ENCODE measurements at places on chromosomes 6 and 20.

DNA sequence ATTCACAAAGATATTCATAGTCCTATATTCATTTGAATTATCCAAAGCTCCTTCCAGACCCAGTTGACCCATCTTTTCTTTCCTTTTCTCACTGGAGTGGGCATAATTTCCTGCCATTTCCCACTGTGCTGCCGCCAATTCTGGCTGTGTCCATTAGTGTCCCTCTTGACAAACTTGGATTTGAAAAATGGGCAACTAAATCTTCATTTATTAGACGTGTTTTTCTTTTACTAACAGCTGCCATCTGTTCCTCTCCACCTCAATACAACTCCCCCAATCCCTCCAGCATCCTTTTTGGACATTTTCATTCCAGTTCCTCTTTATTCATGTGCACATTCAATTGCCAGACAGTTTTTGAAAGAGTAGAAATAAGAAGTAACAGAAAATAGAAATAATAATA, 90.5 kb downstream of the PCSK2 start:
- no peak for DNase-seq

DNA sequence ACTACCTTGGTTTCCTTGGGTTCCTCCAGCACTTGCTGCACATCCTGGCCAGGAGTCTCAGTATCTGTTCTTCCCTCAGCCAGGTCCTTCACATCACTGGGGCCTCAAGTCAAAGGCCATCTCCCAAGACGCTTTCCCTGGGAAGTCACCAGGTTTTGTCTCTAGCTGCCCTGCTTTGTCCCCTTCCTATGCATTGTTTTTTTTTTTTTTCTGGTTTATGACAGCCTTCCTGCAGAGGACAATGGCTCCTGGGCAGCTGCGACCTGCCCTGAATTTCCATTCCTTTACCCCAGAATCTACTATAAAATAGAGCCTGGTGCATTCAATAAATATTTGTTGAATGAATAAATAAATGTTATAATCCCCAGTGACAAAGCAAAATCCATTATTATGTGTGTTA, 687.3 kb downstream of the QKI start:
- no peak for DNase-seq

DNA sequence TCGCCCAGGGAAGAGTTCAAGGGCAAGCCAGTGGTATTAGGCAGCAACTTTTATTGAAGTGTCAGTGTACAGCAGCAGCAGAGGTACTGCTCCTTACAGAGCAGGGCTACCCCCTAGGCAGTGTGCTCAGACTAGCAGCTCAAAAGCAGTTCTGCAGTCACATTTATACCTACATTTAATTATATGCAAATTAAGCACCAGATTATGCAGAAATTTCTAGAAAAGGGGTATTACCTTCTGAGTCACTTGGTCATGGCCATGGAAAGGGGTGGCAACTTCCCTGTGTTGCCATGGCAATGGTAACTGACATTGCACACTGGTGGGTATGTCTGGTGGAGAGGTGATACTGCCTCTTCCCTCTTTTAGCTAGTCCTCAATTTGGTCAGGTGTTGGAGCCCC, 2.1 kb upstream of the ZKSCAN4 start:
- DNase-seq, result no peak

DNA sequence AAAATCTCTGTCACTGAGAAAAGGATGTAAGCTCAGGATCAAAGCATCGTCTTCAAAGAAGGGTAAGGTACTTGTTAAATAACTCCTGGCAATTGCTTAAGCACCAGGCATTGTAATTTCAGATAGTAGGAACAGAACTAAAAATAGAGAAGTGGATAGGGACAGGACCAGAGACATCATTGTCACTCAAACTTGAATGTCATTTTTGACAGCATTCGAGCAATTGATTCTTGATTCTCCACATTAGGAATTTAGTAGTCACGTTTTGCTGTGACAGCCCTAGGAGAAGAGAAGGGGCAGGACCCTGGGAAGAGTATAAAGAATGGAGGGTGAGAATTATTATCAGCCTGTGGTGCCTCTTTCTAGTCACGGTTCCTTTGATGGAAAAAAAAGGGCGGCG, 50.1 kb upstream of the BACH2 start:
- no peak for DNase-seq
